Fibroblast of skin of left quadriceps (primary cell): ENCODE measurements at places on chromosomes 4 and X.

DNA sequence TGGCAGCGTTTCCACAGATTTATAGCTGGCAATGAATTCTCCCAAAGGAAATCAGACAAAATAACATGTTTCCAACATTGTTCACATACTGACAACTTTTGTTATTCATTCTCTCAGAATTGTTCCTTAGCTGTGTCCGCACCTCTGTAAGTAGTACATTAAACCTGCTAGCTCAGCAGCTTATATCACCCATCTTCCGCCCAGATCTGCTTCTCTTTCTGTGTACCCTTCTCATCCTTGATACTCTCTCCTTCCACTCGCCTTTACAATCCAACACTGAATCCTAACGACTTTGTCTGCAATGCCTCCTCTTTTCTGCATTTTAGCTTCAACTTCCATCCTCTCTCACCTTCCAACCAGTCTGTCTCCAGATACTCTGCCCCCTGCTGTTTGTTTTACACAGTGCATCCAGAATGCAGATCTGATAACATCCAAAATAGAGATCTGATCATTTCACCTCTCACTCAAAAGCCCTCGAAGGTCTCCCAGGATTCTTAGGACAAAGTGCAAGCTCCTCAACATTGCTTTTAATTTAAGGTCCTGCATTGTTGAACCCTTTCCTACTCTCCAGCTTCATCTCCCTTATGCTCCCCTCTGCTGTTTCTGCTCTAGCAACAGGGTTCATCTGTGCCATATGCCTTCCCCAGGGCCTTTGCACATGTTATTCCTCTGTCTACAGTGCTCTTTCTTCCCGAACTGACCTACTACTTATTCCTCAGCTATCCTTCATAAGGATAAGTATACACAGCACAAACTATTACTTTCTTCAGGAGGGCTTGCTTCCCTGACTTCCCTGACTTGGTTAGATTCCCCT is 67.3 kb upstream of the VBP1 start:
- DNase-seq, result no peak

DNA sequence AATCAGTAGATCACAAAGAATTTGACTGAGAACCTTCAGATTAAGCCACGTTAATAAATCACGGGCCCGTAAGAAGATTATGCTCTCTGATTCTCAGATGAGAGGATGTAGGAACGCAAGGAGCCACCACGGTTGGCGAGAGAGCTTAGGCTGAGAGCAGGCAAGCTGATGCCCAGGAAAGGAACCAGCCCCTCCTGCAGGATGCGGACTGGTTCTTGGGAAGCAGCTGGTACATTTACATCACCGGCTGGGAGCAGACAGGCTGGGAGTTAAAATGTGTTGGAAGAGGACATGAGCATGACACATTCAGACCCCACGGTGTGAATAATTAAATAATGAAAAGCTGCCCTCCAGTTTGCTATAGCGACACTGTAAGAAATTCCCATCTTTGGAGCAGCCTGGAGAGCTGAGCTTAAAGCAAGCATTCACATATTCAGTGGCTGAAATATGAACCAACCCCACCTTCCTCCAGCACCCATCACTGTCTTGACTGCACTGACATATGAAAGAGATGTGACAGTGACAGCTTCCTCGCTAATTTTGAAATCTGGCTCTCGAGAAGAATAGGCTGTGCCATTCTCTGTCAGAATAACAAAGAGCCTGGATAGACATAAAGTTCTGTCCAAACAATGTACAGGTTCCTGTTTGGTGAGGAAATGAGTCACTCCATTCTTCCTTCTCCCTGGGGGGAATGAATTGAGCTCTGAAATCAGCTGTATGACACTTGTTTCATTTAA is 33.1 kb downstream of the LNX1 start:
- no peak for DNase-seq

GRCh38 chrX:16433021-16433420 is 216.9 kb upstream of the S100G start:
- no peak for DNase-seq

DNA sequence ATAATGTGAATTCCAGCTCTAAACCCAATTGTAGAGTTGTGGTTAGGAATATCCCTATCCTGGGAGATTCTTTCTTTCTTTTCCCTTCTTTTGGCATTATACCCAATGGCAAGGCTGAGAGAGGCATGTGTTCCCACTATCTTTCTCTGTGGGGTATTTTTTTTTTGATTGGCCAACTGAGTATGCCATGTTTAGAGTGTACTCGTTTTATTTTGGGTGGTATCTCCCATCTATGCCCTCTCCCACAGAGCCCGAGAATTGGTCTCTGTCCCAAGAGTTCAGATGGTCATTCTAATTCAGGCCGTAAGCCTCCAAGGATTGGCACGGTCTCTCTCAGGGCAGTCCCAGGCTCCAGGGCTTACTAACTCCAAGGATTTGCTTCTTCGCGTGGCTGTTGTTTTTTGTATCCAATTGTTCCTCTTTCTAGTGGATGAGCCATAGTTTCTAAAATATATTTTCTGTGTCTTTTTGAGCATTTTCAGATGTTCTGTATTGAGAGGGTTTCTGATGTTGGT is 198.8 kb downstream of the SLC4A4 start:
- no peak for DNase-seq

GRCh38 chrX:136635235-136635634 is 12.7 kb upstream of the CD40LG start:
- DNase-seq, result no peak

DNA sequence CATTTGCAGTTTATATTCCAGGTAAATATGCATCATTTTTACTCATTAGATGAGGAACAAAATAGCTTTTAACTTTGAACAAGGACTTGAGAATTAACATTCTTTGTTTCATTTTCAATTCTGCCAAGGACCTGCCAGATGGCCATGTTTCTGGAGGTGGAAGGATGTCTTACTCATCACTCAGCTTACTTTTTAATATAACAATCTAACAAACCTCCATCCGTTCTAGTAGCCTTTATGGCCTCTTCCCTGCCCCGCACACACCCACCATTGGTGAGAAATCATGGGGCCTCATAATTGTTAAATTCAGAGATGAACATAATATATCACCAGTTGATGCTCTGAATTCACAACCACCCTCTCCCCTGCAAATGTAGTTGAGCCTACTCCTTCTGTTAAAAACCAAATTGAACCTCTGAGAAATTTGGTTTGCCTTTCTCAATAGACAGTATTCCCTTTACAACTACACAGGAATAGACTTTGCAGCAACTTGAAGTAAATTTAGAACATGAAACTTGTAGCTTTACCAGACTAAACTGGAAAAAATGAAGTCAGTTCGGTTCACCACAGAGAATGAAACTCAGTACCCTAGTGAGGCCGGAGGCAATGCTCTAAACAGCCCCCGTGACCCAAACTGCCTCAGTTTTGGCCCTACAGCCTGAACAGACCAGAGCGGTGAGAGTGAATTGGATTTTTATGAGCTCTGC is 50.1 kb upstream of the ACSL4 start:
- DNase-seq, result no peak

DNA sequence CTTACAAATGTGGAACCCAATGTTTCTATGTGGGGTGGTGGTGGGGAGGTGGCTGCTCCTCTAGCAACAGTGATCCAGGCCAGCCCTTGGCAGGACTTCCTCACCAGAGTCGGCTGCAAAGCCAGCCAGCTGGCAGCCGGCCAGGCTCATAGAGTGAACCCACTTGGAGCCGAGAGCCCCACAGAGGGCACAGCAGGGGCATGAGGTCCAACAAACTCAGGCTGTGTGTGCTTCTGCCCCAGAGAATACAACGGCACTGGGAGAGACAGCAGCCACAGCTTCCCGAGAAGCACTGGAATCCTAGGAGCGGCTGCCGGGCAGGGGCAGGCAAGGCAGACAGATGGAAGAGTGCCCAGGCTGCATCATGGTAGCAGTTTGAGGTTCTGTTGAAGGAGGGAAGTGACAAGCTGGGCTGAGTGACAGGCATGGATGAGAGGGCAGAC is 23.5 kb upstream of the SOWAHD start:
- no peak for DNase-seq

DNA sequence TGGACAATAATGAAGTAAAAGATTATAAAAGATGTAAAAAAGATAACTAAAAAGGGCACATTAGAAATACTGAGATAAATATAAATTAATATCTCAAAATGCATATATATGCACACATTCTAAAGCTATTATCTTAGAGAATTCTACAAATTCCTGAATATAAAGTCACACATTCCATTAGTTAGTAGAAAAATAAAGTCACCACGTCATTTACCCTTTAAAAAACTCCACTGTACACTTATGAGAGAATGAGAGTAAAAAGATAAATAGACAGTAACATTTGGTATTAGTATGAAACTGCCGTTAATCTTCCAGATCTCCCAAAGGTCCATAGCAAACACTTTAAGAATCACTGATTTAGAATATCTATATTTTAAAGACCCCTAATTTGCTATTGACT is 67.2 kb upstream of the IL15 start:
- DNase-seq, result peak; percentile 22

GRCh38 chr4:122107680-122108079 is 44.5 kb upstream of the BLTP1 start:
- DNase-seq, result no peak

- DNase-seq, result peak; percentile 14
Observed at GRCh38 chr4:116839826-116840225, 245.6 kb downstream of the TRAM1L1 start.

GRCh38 chrX:153339662-153340061 is 5.7 kb downstream of the ZNF275 start:
- DNase-seq, result no peak

- DNase-seq, result no peak
Observed at GRCh38 chr4:120447774-120448173, 381.1 kb upstream of the MAD2L1 start.

GRCh38 chr4:151472711-151473110 is 63.7 kb downstream of the FHIP1A start:
- no peak for DNase-seq

GRCh38 chr4:134490863-134491262 is 289.3 kb upstream of the PABPC4L start:
- DNase-seq, result no peak

DNA sequence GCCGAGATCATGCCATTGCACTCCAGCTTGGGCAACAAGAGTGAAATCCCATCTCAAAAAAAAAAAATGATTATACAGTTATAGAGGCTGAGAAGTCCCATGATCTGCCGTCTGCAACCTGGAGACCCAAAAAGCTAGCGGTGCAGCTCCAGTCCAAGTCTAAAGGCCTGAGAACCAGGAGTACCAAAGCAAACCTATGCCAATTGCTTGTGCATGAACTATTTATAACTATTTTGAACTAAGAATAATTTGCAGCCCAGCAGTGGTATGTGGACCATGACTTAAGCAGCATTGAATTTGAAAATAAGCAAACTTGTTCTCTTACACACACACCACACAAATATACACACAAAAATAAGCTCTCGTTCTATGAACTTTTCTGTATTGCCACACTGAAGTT is 51.8 kb downstream of the TASL start:
- DNase-seq, result no peak

- DNase-seq, result no peak
Observed at GRCh38 chr4:107220976-107221375, 184.9 kb upstream of the DKK2 start.

GRCh38 chr4:162401021-162401420 is 237.2 kb upstream of the FSTL5 start:
- DNase-seq, result no peak

- no peak for DNase-seq
Observed at GRCh38 chr4:179666226-179666625, 2224.0 kb upstream of the AGA start.

GRCh38 chr4:91684955-91685354 is 618.8 kb upstream of the GRID2 start:
- DNase-seq, result no peak

- DNase-seq, result no peak
Observed at GRCh38 chr4:149050840-149051239, 608.6 kb upstream of the NR3C2 start.

GRCh38 chr4:155445306-155445705 is 68.5 kb upstream of the MAP9 start:
- DNase-seq, result no peak

DNA sequence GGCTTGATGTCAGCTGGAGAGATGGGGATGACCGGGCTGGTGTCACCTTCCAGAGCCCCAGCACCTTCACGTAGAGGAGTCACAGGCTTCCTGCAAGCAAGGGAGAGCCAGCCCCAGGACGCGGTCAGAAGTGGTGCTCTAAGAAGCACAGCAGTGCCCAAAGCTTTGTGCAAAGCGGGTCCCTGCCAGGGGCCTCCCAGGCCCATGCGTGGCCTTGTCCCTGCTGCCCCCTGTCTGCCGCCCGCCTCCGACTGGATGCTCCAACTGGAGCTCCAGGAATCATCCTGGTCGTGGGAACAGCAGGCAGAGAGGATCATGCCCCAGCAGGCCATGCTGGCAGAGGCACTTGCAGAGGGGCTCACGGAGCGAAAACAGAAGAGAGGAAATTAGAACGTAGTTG is 40.1 kb upstream of the LRPAP1 start:
- no peak for DNase-seq

- DNase-seq, result no peak
Observed at GRCh38 chrX:108735679-108736508, 469 bp downstream of the IRS4 start.

DNA sequence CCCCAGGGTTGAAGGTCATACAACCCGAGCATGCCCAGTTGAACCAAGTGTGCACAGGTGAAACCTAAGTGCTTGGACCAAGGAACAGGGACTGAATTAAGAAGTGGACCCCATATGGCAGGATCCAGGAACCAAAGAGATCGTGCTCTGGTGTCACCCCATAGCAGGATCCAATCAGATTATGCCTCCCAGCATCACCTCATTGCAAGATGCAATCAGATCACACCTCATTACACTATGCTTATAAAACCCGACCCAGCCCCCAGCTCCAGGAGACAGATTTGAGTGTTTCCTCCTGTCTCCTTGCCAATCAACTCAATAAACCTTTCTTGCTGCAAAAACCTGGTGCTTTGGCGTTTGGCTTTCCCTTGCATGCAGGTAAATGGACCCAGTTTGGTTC is 37.6 kb downstream of the EFHC2 start:
- no peak for DNase-seq

DNA sequence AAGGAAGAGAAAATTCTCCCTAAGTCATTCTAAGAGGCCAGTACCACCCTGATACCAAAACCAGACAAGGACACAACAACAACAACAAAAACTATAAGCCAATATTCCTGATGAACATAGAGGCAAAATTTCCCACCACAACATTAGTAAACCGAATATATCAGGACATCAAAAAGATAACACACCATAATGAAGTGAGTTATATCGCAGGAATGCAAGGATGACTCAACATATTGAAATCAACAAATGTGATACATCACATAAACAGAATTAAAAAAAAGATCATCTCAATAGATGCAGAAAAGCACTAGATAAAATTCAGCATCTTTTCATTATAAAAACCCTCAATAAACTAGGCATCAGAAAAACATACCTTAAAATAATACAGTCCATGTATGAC is 1844.4 kb upstream of the PCDH10 start:
- DNase-seq, result no peak
